Activated T-helper 1 cell treated with anti-CD3 and anti-CD28 coated beads, Interleukin-2, amount 50 U/mL, for 16 hours (primary cell): ENCODE measurements at places on chromosomes 12 and 14.
A peak's percentile ranks its signal among the peaks of the same experiment; 100 is the strongest.

DNA sequence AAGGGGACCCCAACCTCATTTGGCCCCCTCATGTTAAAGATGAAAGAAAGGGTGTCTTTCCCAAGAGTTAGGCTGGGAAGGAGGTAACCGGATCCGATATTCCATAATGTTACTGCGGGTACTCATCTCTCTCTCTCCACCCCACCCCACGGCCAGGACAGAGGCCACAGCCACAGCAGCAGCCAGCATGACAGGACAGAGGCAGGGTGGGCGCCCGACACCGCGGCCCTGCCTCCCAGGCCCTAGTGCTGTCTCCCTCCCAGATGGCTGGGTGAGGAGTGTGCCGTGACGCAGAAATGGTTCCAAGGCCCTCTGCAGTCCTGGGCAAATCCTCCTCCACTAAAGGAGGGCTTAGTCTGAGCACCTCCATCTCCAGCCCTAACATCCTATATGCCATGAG, 6.2 kb downstream of the SLC6A12 start:
- no peak for DNase-seq

DNA sequence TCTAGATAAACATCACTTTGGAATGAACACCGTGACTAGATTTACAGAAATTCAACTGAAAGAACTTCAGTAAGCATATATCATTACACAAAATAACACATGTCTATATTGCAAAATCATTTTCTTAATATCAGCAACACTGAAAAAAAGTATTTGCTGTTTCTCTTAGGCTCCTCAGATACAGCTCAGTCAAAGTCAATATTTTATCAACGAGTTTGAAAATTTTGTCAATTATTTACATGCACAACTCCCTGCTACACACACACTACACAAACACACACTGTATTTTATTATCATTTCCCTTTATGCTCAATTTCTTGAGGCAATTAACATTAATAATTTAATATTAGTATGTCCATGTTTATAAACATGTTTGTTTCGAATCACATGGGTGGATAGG, 3.8 kb downstream of the PZP start:
- no peak for DNase-seq

GRCh38 chr14:100296106-100296651, 10.1 kb downstream of the SLC25A29 start:
- DNase-seq: no peak

DNA sequence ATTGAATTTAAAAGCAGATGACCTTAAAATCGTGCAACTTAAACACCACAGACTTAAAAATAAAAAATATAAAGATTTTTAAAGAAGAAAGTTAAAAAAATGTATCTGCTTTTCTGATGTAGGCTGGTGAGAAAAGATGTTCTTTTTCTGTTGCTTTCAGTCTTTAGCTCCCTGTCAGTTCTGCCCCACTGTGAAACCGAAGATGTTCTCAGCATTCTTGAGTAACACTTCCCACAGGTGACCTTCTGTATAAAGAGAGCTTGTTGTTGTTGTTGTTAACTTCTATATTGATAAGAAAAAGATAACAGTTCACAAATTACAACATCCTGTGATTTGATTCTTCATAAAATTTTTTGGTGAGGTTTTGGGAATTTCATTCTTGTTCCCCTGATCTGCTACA, 377.9 kb upstream of the RGS6 start:
- no peak for DNase-seq

GRCh38 chr12:401235-402028, at the start of gene CCDC77:
Gene CCDC77, plus strand, starts transcription at chr12:401644. Its CDS starts 7,740 bp downstream, at chr12:409384.
- peak; percentile 89 for DNase-seq
